Fibroblast of skin of abdomen (primary cell): ENCODE measurements at places on chromosomes 2 and 18.

GRCh38 chr2:201128033-201128432, 12.1 kb downstream of the CFLAR start:
- no peak for DNase-seq

GRCh38 chr2:112787294-112787693, 3.0 kb upstream of the IL1A start:
- no peak for DNase-seq

DNA sequence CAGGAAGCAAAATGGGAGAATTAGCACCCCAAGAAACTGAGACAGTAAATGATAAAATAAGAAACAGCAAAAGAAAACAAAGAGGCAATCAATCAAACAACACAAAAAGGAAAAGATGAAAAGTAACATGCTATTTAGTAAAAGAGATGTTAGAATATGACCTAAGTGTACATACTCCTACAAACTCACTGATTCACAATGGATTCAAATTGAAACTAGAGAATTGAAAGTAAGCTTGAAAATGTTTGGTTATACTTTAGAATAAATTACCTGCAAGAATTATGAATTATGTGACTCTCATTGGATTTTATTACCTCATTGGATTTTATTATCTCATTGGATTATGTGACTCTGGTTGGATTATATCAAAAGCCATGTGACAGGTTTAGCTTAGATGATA, 22.8 kb upstream of the CCNYL1 start:
- no peak for DNase-seq

GRCh38 chr2:171999161-171999560, 592 bp upstream of the METAP1D start:
- no peak for DNase-seq

- peak; percentile 88 for DNase-seq
These were observed 97.1 kb upstream of the TMEM178A start for GRCh38 chr2:39568561-39569006.

DNA sequence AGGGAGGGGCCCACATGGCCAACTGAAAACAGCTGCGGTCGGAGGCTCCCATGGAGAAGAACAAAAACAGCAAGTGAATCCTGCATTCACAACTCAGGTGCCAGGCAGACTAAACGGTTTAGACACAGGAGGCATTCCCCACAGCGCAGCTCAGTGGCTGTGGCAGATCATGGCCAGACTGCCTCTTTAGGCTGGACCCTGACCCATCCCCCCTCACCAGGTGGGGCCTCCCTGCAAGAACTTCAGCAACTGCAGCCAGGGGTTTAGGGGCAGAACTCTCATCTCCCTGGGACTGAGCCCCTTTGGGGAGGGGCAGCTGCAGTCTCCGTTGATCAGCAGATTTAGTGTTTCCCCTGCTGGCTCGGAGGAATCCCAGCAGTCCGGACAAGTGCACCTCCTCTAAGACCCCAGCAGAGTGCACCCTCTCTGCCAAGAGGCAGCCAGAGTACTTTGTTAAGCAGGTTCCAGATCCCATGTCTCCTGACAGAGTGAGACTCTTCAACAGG, 346.7 kb downstream of the SS18 start:
- DNase-seq, result no peak

- no peak for DNase-seq
These were observed 167.1 kb downstream of the PID1 start for GRCh38 chr2:229104025-229104424.

- peak; percentile 72 for DNase-seq
These were observed 511.7 kb downstream of the EPHA4 start for GRCh38 chr2:221060376-221060775.

- no peak for DNase-seq
These were observed 33.6 kb upstream of the GLI2 start for GRCh38 chr2:120702061-120702460.

GRCh38 chr2:16553226-16553625, 112.4 kb downstream of the CYRIA start:
- peak; percentile 10 for DNase-seq

DNA sequence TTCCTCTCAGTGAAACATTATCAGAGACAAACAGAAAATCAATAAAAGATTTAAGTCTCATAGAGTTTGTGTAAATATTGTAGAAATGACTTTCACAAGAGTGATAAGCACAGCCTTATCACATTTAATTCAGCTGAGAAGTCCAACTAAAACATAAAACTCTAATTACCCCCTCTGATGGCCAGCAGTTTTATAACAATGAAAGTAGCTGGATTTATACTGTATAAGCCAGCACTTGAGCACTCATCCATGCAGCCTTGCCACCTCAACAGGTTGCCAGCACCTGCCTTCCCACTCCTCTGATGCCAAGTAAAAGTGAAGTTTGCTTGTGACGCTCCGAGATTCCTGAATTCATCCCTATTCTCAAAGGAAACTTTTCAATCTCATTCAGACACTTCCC, 103.0 kb upstream of the STK39 start:
- no peak for DNase-seq

GRCh38 chr2:127182626-127183458, 37.3 kb downstream of the CYP27C1 start:
- no peak for DNase-seq

GRCh38 chr2:51220080-51220479, 188.1 kb upstream of the NRXN1 start:
- DNase-seq, result no peak

GRCh38 chr2:73984203-73984921, at the start of gene TET3:
Gene TET3, plus strand, starts transcription at chr2:73984910. Its CDS starts 1,494 bp downstream, at chr2:73986404.
- no peak for DNase-seq

DNA sequence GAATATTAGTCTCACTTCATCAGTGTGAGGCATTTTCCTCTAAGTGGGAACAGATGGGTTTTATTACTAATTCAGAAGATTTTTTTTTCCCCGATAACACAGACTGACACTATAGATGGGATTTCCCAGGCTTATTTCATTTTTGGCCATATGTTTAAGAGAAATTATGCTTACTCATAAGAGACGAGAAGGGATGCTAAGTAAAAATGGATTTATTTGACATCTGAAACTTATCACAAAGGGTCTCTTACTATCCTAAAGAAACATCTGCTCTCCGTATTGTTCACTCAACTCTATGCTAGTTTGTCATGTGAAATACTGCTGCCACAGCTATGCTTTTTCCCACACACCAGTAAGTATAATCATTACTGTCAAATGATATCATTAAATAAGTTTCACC, 1476.3 kb downstream of the LRP1B start:
- peak; percentile 82 for DNase-seq

- DNase-seq, result no peak
These were observed 27.0 kb downstream of the RBKS start for GRCh38 chr2:27863146-27863545.

GRCh38 chr2:205011031-205011430, 465.8 kb downstream of the PARD3B start:
- no peak for DNase-seq

GRCh38 chr2:113160962-113161361, 12.8 kb upstream of the PSD4 start:
- no peak for DNase-seq

DNA sequence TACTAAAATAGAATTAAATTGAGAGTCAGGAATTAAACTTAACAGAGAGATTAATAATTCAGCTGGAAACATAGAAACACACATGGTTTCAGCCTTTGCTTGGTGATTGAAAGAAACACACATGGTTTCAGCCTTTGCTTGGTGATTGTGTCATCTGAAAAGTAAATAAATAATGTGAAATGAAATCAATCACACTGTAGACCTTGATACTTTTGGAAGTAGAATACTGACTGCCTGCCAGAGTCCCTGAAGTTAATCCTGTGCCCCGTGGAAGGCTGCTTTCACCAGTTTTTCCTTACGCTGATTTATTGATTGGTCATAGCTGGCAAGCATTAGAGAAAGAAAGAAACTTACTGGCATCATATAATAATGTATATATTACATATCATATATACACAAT, 1252.7 kb upstream of the FAM98A start:
- DNase-seq, result no peak

DNA sequence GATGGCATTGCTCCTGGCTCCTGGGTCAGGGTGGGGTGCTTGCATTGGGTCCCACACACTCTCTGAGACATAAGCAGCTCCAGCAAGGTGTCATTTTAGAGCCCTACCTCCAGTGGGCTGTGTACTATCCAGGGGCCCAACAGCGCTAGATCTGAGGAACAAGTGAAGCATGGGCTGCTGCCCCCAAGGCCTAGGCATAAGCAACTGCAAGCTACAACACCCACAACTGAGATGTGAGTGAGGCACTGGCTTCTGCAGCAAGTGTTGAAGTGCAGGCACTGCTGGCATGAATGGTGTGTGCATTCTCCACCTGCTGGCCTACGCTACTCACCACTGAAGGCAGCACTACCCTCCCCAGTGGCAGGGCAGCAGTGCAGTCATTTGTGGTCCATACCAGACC, 81.0 kb upstream of the STK39 start:
- no peak for DNase-seq

GRCh38 chr2:241857572-241858121, 1.0 kb downstream of the PDCD1 start:
- DNase-seq, result no peak

DNA sequence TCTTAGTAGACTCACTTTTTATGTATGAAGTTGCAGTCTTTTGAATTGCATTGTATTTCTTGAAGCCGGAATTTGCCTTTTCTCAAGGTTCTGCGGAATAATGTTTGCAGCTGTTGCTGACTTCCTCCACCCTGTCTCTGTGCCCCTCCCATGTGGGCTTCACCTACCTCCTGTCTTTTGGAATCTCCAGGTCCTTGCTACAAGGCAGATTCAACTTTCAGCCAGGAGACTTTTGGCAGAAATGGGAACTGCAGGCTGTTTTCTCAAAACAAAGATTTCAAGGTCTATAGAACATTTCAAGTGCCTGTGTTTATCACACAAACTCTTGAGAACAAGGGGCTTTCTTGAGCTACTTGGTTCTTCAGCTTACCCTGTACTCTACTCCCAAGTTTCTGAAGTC, 25.6 kb downstream of the ZNF236 start:
- no peak for DNase-seq

DNA sequence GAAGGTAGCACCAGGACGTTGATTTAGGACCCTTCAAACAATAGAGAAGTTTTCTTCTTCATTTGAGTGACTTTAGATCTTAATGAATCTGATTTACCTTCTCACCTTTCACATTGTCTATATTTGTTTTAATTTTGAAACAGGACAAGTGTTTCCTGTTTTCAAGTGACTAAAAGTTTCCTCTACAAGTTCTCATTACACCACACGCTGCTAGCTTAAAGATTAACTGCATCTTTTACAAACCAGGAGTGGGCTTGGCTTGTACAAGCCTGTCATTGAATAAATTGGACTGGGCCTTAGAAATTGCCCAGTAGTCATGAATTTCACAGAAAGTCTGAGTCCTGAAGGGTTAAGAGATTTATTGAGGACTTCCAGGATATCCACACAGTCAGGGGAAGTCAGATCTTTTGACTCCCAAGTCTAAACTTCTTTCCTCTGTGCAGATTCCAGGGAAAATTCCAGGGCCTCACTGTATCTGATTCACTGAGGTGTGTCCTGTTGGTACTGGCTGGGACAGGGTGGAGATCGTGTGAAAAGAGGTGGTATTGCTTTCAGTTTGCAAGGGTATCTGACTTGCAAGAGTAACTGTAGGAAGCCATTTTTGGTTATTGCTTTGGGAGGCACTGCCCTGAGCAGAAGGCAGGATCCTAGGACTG, 3.4 kb downstream of the SGPP2 start:
- DNase-seq, result no peak

DNA sequence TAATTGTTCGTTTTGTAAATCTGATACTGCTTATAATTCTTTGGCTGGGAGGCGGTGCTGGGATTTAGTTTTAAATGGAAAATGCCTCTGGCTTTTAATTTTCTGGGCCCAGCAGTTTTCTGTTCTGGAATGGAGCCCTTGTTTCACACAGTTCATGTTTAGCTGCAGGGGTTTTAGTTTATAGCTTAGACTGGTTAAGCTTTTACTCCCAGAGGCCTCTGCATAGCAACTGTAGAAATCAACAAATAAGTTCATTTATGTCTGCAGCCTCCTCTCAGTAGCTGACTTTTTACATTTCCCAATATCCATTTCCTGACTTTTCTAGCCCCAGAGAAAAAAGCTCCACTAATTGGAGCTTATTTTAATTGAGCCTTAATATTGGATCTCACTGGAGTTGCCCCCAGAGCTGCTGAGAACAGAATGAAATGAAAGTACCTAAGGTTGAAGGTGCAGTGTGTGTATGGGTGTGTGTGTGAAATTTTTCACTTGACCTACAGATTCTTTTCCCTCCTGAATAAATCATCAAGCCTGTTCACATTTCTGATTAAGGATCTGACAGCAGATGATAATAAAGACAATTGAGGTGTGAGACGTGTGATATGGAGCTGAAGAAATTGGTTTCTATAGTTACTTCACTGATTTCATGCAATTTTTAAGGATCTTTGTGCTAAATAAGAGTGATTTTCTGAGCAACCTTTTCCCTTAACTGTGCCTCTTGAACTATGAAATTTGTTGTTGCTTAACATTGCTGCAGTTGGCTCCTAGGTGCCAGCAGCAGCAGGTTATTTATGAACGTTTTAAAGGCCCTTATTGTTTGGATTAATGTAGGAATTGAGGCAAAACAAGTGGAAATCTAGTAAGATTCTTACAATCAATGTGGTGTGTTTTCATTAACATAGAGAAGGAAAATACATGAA, 109.6 kb downstream of the TAF4B start:
- no peak for DNase-seq

DNA sequence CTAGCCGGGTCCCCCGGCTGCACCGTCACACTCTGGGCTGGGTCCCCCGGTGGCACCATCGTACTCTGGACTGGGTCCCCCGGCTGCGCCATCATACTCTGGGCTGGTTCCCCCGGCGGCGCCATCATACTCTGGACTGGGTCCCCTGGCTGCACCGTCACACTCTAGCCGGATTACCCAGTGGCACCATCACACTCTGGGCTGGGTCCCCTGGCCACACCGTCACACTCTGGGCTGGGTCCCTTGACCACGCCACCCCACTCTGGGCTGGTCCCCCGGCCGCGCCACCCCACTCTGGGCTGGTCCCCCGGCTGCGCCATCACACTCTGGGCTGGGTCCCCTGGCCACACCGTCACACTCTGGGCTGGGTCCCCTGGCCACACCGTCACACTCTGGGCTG, 653.8 kb upstream of the ID2 start:
- no peak for DNase-seq

GRCh38 chr2:232584238-232584637, 33.7 kb downstream of the EIF4E2 start:
- DNase-seq, result no peak

DNA sequence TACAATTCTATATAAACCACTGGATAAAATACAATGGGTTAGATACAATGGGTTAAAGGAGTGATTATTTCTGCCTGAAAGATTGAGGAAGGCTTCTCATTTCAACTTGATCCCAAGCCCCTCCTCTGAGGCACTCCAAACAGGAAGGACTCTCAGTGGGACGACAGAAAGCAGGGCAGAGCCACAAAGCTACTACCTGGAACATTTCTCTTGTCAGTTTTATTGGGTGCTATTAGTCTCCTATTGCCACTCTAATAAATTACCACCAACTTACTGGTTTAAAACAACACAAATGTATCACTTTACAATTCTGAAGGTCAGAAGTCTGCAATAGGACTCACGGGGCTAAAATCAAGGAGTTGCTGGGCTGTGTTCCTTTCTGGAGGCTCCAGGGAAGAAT, 146.7 kb downstream of the MREG start:
- DNase-seq, result no peak

- no peak for DNase-seq
These were observed 753 bp downstream of the ITPRIPL1 start for GRCh38 chr2:96325884-96326255.

- DNase-seq, result no peak
These were observed 955 bp upstream of the BBS5 start for GRCh38 chr2:169478339-169478738.
